ENCODE measurements at places on chromosomes 1 and 21. TPM values are rescaled to one million over a fixed set of nuclear protein-coding genes. Genes with fewer than 3 reads are reported as not detected.

Gene PYHIN1
- polyA plus RNA-seq, result not detected

DNA sequence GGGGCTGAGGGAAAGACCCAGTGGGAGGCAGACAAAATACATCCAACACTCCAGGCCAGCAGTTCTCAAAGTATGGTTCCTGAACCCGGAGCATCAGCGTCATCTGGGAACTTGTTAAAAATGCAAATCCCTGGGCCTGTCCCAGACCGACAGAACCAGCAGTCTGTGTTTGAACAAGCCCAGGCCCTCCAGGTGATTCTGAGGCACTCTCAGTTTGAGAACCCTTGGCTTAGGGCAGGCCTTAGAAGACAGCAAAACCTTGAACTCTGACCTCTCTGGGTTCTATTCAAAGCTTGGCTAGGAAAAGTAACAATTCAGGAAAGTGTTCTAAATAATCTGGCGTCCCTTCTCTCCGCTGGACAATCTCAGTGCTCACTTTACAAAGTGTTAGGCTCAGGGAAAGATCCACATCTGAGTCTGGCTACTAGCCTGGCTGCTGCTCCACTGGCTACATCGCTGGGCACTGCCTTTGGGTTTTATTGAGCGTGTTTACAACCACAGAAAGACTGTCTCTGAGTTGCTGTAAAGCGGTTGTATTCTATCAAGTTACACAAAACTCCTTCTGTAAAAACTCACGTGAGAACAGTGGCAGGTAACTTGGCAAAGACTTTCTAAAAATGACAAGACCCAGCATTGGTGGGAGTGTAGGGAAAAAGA lies 166.1 kb downstream of the HIVEP3 start:
- no peak overlapping the region for H3K4me3 ChIP-seq
- DNase-seq, result no peak
- H3K27ac ChIP-seq, result no peak overlapping the region
- H3K36me3 ChIP-seq, result no peaks in the 10 kb centered on the region
- H3K4me1 ChIP-seq, result peaks cover 12% of the 10 kb centered on the region
- H3K27me3 ChIP-seq, result no peaks in the 10 kb centered on the region

Gene NOC2L
- polyA plus RNA-seq, result 55.3 TPM

Gene LCE1D
- polyA plus RNA-seq, result not detected

GRCh38 chr1:63790989-63791388 lies 17.2 kb downstream of the ROR1 start:
- H3K27ac ChIP-seq, result no peak overlapping the region
- no peak overlapping the region for H3K4me3 ChIP-seq

DNA sequence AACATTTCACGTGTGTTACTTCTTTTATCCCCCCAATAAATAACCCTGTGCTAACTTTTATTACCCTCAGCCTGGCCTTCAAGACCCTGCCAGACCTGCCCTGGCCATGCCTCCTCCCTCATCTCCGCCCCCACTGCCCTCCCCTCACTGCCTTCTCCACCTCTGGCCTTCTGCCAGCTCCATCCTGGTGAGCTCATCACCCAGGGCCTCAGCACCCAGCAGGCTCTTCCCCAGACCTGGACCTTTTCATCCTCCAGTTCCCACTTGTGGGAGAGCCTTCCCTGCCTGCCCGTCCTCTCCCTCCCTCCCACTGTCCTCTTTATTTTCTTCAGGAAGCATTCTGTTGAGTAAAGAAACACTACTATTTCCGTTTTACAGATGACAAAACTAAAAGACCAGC lies 72.0 kb downstream of the SLC66A1 start:
- no peaks in the 10 kb centered on the region for H3K27me3 ChIP-seq
- DNase-seq, result no peak
- H3K36me3 ChIP-seq, result peaks cover 21% of the 10 kb centered on the region
- H3K4me1 ChIP-seq, result peaks cover 21% of the 10 kb centered on the region

Gene LEFTY1
- polyA plus RNA-seq, result not detected

GRCh38 chr1:243354511-243355153 lies 98.8 kb downstream of the SDCCAG8 start:
- no peak overlapping the region for H3K27ac ChIP-seq
- peaks cover 6% of the 10 kb centered on the region for H3K4me1 ChIP-seq
- DNase-seq, result peak; percentile 63
- no peaks in the 10 kb centered on the region for H3K27me3 ChIP-seq

- DNase-seq, result no peak
- H3K4me1 ChIP-seq, result no peaks in the 10 kb centered on the region
- no peak overlapping the region for H3K27ac ChIP-seq
- no peak overlapping the region for H3K4me3 ChIP-seq
- H3K27me3 ChIP-seq, result no peaks in the 10 kb centered on the region
- H3K36me3 ChIP-seq, result no peaks in the 10 kb centered on the region
Observed at GRCh38 chr1:30700528-30701257, 22.7 kb downstream of the MATN1 start.

- no peaks in the 10 kb centered on the region for H3K36me3 ChIP-seq
- H3K27me3 ChIP-seq, result no peaks in the 10 kb centered on the region
- H3K27ac ChIP-seq, result peak overlapping the region; percentile 87
- H3K4me1 ChIP-seq, result peaks cover 61% of the 10 kb centered on the region
- no peak for DNase-seq
Observed at GRCh38 chr1:158011714-158012113, 18.3 kb downstream of the KIRREL1 start.

DNA sequence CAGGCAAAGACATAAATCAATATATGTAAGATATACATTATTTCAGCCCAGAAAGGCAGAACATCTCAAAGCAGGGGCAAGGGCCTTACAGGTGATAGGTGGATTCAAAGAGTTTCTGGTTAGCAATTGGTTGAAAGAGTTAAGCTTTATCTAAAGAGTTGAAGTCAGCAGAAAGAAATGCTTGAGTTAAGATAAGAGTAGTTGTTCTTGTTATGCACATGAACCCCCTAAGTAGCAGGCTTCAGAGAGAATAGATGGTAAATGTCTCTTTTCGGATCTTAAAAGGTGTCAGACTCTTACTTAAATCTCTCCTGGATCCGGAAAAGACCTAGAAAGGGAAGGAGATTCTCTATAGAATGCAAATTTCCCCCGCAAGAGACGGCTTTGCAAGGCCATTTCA lies 8.3 kb upstream of the ZBTB40 start:
- no peak overlapping the region for H3K27ac ChIP-seq
- DNase-seq, result no peak
- no peaks in the 10 kb centered on the region for H3K27me3 ChIP-seq
- H3K4me3 ChIP-seq, result no peak overlapping the region
- H3K4me1 ChIP-seq, result no peaks in the 10 kb centered on the region

GRCh38 chr1:47208374-47208850 lies 18.6 kb upstream of the PDZK1IP1 start:
- H3K4me1 ChIP-seq, result peaks cover 46% of the 10 kb centered on the region
- no peaks in the 10 kb centered on the region for H3K36me3 ChIP-seq
- H3K27me3 ChIP-seq, result no peaks in the 10 kb centered on the region
- H3K27ac ChIP-seq, result no peak overlapping the region
- no peak overlapping the region for H3K4me3 ChIP-seq

DNA sequence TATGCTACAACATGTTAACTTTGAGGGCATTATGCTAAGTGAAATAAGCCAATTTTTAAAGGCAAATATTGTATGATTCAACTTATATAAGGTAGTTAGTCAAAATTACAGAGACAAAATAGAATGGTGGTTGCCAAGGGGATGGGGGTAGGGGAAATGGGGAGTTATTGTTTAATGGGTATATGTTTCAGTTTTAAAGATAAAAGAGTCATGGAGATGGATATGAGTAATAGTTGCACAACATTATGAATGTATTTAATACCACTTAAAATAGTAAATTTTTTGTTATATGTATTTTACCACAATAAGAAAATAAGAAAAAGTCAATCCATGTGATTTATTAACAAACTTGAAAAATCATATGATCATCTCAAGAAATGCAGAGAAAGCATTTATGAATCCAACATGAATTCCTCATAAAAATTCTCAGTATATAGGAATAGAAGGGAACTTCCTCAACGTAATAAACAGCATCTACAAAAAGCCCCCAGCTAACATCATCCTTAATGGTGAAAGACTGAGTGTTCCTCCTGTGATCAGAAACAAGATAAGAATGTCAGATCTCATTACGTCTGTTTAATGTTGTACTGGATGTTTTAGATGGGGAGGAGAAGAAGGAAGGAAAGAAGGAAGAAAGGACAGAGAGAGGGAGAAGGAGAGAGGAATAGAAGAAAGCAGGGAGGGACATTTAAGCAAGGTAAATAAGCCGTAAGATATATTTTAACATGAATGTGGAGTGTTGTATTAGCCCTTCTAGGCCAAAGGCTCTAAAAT lies 6.7 kb upstream of the TSEN15 start:
- H3K27me3 ChIP-seq, result peaks cover 19% of the 10 kb centered on the region
- no peak overlapping the region for H3K4me3 ChIP-seq
- H3K4me1 ChIP-seq, result no peaks in the 10 kb centered on the region
- DNase-seq, result no peak

DNA sequence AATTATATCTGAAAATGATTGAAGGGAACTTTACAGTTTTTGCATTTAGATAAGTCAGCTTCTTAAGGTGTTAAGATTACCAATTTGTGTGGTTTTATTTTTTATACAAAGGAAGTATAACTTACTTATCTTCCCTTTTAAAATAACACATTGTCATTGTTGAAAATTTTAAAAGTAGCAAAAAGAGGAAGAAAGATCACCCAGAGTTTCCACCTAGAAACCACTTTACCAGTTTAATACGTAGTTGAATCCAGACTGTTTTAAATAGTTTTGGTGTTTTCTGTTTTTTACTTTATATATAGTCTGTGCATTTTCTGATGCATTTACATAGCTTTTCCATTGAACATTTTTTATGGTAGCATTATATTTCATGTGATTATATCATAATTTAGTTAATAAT lies 6.1 kb downstream of the CCDC18 start:
- no peak for DNase-seq
- H3K4me3 ChIP-seq, result no peak overlapping the region
- H3K4me1 ChIP-seq, result no peaks in the 10 kb centered on the region
- H3K27me3 ChIP-seq, result no peaks in the 10 kb centered on the region

Gene TTC3
- 21.4 TPM for polyA plus RNA-seq

Gene CDCA8
- 36.2 TPM for polyA plus RNA-seq

GRCh38 chr1:230303069-230303468 lies 123.1 kb downstream of the PGBD5 start:
- no peak overlapping the region for H3K4me3 ChIP-seq
- peaks cover 3% of the 10 kb centered on the region for H3K27me3 ChIP-seq
- H3K36me3 ChIP-seq, result no peaks in the 10 kb centered on the region
- no peak for DNase-seq

GRCh38 chr1:2571348-2571747 lies 15.2 kb downstream of the TNFRSF14 start:
- no peaks in the 10 kb centered on the region for H3K4me1 ChIP-seq
- H3K27me3 ChIP-seq, result peaks cover 2% of the 10 kb centered on the region
- H3K36me3 ChIP-seq, result no peaks in the 10 kb centered on the region
- no peak overlapping the region for H3K4me3 ChIP-seq

Gene KRTAP19-1
- polyA plus RNA-seq, result not detected

- no peaks in the 10 kb centered on the region for H3K27me3 ChIP-seq
- no peaks in the 10 kb centered on the region for H3K36me3 ChIP-seq
- H3K4me3 ChIP-seq, result no peak overlapping the region
- no peak for DNase-seq
- H3K4me1 ChIP-seq, result no peaks in the 10 kb centered on the region
Observed at GRCh38 chr1:227709451-227709850, 25.7 kb downstream of the JMJD4 start.

GRCh38 chr1:202807926-202808757 lies at the start of gene KDM5B:
Gene KDM5B, minus strand, starts transcription at chr1:202808421. Its CDS starts 116 bp downstream, at chr1:202808305.
- peaks cover 9% of the 10 kb centered on the region for H3K27me3 ChIP-seq
- H3K36me3 ChIP-seq, result no peaks in the 10 kb centered on the region
- H3K4me1 ChIP-seq, result peaks cover 13% of the 10 kb centered on the region
- peak; percentile 59 for DNase-seq

Gene VASH2
- 0.30 TPM for polyA plus RNA-seq

Gene TTC39A
- 0.81 TPM for polyA plus RNA-seq

GRCh38 chr1:232585486-232585885 lies 44.4 kb downstream of the SIPA1L2 start:
- DNase-seq, result no peak
- H3K36me3 ChIP-seq, result no peaks in the 10 kb centered on the region

DNA sequence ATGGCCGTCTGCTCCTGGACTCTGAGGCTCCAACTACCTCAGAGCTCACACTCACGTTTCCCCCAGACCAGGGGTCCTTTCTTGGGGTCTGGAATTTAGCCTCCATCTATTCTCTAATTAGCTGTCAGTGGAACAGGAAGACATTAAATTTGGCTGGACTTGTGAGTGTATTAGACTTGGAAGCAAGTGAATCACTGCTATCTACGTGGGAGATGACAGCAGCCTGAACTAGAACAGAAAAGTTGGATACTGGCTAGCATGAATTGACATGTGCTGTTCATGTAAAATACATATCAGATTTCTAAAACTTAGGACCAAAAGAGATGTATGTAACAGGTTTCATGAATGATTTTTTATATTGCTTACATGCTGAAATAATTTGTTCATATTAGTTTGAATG lies 28.0 kb downstream of the TAF5L start:
- H3K36me3 ChIP-seq, result peaks cover 16% of the 10 kb centered on the region
- H3K27ac ChIP-seq, result no peak overlapping the region
- no peaks in the 10 kb centered on the region for H3K4me1 ChIP-seq

DNA sequence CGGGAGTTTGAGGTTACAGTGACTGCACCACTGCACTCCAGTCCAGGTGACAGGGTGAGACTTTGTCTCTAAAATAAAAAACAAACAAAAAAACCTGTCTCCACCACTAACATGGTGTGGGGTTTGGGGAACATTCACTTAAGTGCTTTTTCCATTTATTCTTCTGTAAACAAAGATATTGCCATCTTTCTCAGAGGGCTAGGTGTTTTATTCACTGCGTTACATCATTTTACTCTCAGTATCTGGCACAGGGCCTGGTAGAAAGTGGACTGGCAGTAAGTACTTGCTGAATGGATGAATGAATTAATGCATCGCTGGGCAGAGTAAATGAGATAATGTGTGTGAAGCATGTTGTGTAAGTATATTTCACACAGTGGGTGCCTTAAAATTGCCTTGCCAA lies 20.1 kb downstream of the KIAA0040 start:
- H3K4me1 ChIP-seq, result peaks cover 32% of the 10 kb centered on the region
- DNase-seq, result no peak
- no peak overlapping the region for H3K27ac ChIP-seq
- no peak overlapping the region for H3K4me3 ChIP-seq

Gene TPM3
- 395 TPM for polyA plus RNA-seq

DNA sequence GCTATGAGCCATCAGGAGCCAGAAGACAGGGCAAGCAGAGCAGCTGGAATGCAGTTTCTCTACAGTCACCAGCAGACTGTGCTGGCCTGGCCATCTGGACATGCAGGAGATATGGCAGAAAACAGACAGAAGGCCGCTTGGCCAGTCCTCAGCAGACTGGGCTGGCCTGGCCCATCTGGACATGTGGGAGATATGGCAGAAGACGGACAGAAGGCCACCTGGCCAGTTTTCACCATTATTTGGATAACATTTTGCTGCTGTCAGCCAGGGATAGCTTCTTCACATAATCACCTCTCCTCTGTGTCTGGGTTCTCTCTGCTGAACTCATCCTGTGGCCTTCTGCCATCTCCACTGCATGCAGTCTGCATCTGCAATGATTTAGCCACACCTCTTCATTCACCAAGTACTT lies 25.0 kb upstream of the CACYBP start:
- H3K36me3 ChIP-seq, result no peaks in the 10 kb centered on the region
- H3K4me1 ChIP-seq, result no peaks in the 10 kb centered on the region
- H3K27ac ChIP-seq, result no peak overlapping the region
- no peaks in the 10 kb centered on the region for H3K27me3 ChIP-seq

- no peak overlapping the region for H3K4me3 ChIP-seq
Observed at GRCh38 chr1:51088474-51088873, 13.6 kb upstream of the C1orf185 start.
